NCI-H1092 (cell line): ENCODE measurements at places on chromosomes 7 and 10.

GRCh38 chr10:97887399-97887798 is 37.8 kb downstream of the GOLGA7B start:
- DNase-seq: no peak

GRCh38 chr7:66847879-66848790 is 72.9 kb upstream of the TMEM248 start:
- DNase-seq: no peak

- DNase-seq: peak; percentile 55
Measured at GRCh38 chr7:131109759-131110296, 217.8 kb upstream of the MKLN1 start.

DNA sequence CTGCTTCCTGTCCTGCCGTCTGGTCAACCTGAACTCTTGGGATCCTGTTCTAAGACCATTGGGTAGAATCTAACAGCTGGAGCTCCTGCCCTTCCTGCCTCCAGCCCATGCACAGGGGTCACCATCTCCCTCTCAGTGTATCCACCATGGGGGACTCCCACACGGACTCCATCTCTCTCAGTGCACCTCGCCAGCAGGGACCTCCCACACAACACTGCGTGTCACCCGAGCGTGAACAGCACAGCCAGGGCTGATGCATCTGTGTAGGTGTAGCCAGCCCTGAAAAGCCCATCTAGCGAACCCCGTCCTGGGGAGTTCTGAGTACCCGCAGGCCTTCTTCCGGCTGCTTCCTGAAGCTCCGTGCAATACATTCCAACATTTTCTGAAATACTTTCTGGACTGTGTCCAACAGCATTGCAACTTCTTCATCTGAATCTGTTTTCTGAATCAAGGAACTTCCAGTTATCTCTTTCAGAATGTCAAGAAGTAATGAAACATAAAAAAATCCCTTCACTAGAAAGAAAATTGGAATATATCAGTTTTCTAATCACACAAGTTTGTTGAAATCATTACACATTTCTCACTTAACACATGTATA is 52.5 kb downstream of the NCAPG2 start:
- DNase-seq: no peak

- no peak for DNase-seq
Measured at GRCh38 chr10:127197154-127197432, 702 bp upstream of the INSYN2A start.

- DNase-seq: no peak
Measured at GRCh38 chr10:48691812-48692528, 7.3 kb downstream of the WDFY4 start.

DNA sequence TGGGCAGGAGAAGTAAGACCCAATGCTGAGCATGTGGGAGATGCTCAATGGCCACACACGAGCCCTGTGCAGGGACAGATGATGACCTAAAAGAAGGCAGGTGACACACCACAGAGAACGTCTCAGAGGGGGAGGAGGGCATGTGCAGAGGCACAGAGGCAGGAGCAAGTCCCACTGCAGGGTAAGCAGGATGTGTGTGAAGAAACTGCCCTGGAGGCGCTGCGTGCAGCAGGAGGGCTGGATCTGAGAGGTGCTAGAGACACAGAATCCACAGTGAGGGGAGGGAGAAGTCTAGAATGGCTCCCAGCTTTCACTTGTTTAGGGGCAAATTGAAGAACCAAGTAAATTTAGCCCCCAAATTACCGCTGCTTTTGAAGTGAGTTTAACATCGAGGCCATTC is 14.9 kb downstream of the DYDC2 start:
- no peak for DNase-seq

DNA sequence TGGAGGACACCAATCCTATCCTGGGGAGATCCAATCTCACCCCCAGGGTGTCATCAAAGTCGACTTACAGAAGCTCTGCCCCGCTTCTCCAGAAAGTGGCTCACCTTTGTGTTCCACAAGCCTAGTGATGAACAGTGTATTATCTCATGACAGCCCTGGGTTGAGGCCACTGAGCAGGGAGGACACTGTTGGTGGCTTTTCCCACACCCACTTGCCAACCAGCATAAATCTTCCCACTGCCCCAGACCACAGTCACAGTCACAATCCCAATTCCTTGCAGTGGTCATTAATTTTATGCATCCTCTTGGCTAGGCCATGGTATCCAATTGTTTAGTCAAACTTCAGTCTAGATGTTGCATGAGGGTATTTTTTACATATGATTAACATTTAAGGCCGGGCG is 18.4 kb downstream of the TNS3 start:
- DNase-seq: no peak

GRCh38 chr10:95247200-95247880 is 43.5 kb downstream of the PDLIM1 start:
- no peak for DNase-seq

- no peak for DNase-seq
Measured at GRCh38 chr10:43057231-43057711, 19.6 kb upstream of the RET start.

DNA sequence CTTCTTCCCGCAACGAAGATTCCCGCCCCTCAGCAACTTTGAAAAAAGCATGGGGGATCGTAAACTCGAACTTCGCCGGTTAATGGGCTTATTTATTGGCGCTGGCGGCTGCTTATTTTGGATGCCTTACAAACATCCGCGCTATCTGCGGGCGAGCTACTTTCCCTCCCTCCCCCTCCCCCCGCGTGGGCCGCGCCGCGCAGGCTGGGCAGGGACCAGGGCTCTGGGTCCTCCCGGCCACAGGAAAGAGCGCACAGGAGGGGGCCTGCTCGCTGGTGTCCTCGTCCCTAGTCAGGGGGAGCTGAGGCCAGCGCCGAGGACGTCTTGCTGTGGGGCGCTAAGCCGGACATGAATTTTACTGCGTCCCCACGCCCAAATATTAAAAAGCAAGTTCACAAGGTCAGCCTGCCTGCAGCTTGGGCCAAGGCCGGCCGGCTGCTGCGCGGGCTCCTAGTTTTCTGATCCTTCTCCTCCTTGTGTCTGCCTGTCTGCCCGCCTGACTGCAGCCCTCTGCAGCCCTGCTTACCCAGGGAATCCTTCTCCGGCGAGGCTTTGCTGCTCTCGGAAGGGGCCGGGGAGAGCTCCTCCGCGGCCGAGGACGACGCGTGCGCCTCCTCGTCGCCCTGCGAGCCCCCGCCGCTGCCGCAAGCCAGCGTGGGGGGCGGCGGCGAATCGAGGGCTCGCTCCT is 1.2 kb downstream of the HOXA10 start:
- DNase-seq: peak; percentile 50

DNA sequence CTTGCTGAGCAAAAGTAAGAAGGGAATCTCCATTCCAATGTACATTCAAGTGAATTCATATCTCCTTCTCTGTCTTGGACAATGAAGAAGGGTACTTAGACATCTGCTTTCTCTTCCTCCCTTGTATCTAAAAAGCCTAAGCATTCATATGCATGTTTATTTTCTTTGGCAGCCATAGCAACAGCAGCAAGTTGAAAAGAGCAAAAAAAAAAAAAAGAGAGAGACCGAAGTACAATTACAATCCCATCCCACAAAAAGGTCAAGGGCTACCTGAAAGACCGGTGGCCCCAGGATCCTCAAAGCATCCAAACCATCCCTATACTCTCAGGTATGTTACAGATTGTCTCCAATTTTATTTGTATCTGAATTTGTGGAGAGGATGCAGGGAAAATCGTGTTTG is 4.1 kb downstream of the OR2F1 start:
- no peak for DNase-seq

- no peak for DNase-seq
Measured at GRCh38 chr7:143436325-143436946, 6.8 kb upstream of the TAS2R60 start.

DNA sequence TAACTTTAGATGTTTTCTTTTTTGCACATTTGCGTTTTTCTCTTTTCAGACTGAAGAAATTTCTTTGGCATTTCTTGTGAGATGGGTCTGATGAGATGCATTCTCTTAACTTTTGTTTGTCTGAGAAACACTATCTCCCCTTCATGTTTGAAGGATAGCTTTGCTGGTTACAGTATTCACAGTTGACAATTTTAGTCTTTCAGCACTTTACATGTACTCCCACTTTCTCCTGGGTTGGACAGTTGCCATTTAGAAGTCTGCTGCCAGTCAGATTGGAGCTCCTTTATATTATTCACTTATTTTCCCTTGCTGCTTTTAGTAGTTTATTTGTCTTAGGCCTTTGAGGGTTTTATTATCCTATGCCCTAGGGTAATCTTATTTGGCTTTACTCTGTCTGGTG is 67.3 kb upstream of the VOPP1 start:
- DNase-seq: no peak

DNA sequence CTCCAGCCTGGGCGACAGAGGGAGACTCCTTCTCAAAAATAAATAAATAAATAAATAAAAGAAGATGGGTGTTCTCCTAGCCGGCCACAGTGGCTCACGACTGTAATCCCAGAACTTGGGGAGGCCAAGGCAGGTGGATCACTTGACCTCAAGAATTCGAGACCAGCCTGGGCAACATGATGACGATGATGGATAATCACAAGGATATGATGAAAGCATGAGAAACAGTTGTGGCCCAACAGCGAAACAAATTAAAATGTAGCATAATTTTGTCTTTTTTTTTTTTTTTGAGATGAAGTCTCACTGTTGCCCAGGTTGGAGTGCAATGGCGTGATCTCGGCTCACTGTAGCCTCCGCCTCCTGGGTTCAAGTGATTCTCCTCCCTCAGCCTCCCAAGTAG is 12.9 kb downstream of the ZNF786 start:
- no peak for DNase-seq

DNA sequence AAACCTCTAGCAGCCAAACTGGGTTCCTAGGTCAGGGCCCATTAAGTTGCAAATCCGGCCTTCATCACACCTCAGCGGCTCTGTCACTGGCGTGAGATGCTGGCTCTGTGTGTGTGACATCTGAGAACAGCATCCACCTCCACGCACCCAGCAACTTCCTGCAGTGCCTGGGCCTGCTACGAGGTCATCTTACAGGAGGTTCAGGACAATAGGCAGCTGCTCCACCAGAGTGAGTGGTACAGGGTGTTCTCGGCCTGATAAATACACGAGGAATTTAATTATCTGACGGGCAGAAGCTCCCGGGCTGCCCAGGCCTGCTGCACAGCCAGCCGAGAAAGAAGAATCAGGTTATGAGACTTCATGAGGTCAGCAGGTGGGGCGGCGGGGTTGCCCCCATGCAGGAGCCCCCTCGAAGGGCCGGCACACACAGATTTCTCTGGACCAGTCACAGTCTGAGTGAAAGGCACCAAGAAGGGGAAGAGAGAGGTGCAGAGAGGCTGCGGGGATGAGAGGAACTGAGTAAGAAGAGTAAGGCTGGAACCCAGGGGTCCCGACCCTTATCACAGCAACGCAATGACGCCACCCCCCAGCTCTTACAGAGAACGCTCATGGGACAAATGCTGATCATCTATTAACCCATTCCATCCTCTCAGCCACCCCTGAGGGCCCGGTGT is 49.3 kb downstream of the CALML3 start:
- no peak for DNase-seq

GRCh38 chr10:103569896-103570295 is 76.4 kb downstream of the NEURL1 start:
- DNase-seq: no peak

DNA sequence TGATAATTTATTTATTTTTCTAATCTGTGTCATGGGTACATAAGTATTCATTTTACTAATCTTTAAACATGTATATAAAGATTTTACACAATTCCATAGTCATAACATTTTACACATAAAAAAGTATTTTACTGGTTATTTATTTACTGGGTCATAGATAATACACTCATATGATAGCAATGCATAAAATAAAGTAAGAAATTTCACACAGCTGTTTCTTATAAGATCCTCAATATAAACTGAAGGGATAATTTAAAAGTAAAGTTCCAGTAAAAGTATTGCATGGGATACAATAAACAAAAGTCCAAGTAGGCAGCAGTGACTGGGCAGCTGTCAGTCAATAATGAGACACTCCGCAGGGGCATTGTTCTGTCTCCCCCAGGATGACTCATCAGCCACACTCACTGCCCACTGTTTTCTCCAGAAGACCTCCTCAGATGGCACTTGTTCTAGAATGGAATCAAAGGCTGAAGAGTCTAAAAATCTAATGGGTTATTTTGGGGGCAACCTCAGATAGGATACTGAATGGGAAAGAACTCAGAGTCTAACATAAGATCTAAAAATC is 32.7 kb downstream of the DPY19L1 start:
- no peak for DNase-seq

- no peak for DNase-seq
Measured at GRCh38 chr7:24434972-24435371, 138.3 kb upstream of the PALS2 start.

GRCh38 chr10:73625004-73625883 is 16.0 kb downstream of the MYOZ1 start:
- no peak for DNase-seq

GRCh38 chr10:34017281-34017680 is 682.8 kb upstream of the NRP1 start:
- no peak for DNase-seq

DNA sequence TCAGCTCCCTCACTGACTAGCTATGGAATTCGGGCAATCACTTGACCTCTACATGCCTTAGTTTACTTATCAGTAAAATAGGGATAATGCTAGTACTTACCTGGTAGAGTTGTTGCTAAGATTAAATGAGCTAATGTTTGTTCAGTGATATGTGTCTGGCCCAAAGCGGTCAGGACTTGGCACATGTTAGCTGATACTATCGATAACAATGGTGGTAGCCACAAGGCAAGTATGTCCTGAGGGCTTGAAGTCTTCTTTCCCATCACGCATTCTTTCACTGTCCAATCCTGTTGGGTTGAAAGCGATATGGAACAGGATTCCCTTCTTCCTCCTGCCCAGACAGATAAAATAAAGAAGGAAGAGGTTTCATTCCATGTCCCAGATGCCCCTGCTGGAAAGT is 25.5 kb upstream of the MXI1 start:
- no peak for DNase-seq

DNA sequence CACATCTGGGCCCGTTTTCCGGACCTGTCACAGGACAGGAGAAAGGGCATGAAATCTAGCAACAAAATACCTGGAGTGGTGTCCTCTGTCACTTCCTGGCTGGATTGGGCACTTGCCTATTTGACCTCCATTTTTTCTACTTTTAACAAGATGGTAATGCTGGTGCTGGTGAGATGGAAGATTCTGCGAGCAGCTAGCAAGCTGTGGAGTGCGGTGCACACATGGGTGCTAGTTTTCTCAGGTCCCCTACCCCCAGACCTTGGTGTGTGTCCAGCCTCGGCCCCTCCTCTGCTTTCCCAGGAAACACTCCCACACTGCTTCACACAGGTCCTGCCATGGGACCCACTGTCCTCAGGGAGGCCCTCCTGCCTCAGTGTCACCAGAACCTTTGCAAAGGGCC is 87.7 kb downstream of the WDR11 start:
- no peak for DNase-seq

GRCh38 chr10:69332278-69333010 is 54.1 kb downstream of the HK1 start:
- no peak for DNase-seq

- DNase-seq: no peak
Measured at GRCh38 chr10:60187691-60188090, 202.0 kb downstream of the ANK3 start.

- no peak for DNase-seq
Measured at GRCh38 chr10:3510741-3511140, 274.3 kb downstream of the KLF6 start.
